NCI-H2029 treated with DMSO at 0.1 percent for 48 hours (cell line): ENCODE measurements at places on chromosomes 16 and 17.

DNA sequence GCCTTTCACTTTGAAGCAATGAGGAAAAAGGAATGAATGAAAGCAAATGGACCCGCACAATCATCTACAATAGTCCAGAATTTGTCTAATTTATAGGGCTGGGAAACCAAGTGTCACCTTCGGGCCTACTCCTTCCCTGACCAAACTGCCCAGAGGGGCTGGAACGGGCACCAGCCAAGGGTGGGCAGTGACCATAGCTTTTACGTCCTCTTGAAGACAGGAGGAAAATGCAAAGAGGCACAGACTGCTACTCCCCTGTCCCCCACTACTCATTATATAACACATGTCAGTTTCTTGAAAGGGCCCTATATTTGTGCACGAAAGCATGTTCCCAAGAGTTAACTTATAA, 122.3 kb downstream of the ZFHX3 start:
- DNase-seq, result no peak

GRCh38 chr17:14143688-14144087, 74.4 kb downstream of the COX10 start:
- DNase-seq, result peak; percentile 0

GRCh38 chr16:23434380-23434779, 18.6 kb downstream of the COG7 start:
- peak; percentile 91 for DNase-seq

GRCh38 chr16:89373355-89374110, 116.8 kb downstream of the ANKRD11 start:
- DNase-seq, result no peak

DNA sequence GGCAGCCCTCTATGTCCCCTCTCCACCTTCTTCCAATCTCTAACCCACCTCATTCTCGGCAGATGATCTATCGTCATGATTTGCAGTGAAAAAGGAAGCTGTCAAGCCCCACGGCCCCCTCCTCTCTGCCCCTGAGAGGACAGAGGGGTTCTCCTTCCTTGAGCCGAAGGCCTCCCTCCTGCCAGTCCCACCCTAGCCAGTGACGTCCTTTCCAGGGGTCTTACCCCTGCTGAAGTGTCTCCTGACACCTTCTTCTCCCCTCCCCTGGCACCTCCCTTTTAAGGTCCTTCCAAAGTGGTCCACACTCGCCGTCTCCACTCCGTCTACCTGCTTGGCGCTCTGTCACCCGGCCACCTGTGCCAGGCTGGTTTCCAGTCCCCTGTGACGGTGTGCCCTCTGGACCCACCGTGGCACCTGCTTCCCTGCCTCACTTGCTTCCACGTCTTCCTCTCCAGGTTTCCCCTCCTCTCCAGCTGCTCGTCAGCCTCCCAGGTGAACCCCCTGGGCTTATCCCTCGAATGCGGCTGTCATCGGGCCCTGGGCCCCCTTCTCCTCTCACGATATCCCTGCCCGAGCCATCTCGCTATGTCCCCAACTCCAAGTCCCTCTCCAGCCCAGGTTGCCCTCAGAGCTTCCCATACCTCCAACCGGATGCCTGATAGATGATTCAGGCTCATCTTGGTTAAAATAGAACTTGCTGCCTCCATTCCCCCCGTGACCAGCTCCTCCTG, 5.7 kb downstream of the CCDC102A start:
- DNase-seq, result no peak

DNA sequence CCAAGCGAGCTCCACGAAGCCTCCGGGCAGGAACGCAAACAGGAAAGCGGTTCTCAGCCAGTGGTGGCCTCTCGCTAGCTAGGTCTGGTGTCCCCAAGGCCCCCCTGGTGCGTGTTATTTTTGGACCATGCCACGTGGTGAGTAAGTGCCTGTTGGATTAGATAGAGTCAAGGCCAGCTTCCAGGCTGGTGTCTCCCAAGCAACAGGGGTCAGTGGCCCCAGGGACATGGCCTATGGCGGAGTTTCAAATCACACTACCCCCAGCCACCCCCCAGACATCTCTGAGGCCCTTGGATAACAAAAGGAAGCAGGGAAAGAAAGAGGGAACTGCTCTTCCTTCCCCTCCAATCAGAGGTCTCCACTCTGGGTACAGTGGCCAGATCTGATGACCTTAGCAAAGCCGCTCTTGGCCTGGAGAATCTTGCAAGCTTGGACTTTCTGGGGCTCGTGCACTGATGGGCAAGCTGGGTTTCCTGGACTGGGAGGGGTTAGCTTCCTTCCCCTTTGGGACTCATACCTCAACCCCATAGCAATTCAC, 58.2 kb downstream of the MAF start:
- DNase-seq, result no peak

GRCh38 chr17:32609884-32610650, 123.3 kb downstream of the CDK5R1 start:
- DNase-seq, result no peak

GRCh38 chr16:25872369-25873070, 180.8 kb downstream of the HS3ST4 start:
- DNase-seq, result no peak
